ENCODE measurements at places on chromosomes 6 and 20.

DNA sequence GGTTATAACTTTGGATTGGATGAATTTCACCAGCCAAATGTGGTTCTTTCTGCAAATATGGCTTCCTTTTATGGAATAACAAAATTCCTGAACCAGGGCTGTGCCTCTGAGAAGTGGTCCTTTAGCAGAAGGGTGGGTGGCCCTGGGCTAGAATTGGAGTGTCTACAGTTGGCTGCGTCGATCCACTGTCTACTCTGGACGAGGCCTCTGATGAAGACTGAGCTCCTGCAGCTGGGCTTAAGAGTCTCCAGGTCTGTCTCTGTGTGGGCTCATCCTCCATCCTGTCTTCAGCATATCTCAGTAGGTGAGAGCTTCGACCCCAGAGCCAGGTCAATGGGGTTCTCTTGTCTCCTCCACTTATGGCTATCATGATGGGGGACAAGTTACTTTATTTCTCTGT lies 166.3 kb upstream of the PMEPA1 start:
- no peak for DNase-seq

DNA sequence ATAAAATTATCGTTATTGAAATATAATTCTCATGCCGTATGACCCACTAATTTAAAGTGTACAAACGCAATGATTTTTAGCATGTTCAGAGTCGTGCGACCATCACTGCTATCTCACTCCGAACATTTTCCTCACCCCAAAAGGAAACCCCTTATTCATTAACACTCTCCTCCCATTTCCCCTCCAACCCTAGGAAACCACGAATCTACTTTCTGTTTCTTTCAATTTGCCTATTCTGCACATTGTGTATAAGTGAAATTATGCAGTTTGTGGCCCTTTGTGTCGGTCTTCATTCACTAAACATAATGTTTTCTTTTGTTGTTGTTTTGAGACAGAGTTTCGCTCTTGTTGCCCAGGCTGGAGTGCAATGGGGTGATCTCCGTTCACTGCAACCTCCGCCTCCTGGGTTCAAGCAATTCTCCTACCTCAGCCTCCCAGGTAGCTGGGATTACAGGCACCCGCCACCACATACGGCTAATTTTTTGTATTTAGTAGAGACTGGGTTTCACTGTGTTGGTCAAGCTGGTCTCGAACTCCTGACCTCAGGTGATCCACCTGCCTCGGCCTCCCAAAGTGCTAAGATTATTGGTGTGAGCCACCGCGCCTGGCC lies 99.7 kb upstream of the ZNF217 start:
- DNase-seq, result no peak

DNA sequence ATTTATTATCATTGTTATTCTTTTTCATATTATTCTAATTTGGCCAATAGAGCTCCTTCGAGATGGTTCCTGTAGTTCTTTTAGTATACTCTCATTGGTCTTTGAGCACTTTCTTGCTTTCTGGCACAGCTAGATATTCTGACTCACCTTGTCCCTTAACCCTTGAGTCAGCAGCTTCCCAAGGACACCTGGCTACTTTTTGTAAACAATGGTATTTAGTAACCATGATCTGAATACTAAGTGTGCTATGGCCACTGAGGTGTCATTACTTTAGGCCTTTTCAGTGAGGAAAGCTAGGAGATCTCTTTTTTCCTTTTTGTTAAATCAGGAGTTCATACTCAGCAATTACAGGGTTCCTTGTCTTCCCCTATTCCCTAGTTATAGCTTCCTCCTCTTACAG lies 126.5 kb upstream of the CITED2 start:
- DNase-seq, result no peak

- no peak for DNase-seq
Measured at GRCh38 chr20:12049125-12049524, 131.4 kb downstream of the BTBD3 start.

DNA sequence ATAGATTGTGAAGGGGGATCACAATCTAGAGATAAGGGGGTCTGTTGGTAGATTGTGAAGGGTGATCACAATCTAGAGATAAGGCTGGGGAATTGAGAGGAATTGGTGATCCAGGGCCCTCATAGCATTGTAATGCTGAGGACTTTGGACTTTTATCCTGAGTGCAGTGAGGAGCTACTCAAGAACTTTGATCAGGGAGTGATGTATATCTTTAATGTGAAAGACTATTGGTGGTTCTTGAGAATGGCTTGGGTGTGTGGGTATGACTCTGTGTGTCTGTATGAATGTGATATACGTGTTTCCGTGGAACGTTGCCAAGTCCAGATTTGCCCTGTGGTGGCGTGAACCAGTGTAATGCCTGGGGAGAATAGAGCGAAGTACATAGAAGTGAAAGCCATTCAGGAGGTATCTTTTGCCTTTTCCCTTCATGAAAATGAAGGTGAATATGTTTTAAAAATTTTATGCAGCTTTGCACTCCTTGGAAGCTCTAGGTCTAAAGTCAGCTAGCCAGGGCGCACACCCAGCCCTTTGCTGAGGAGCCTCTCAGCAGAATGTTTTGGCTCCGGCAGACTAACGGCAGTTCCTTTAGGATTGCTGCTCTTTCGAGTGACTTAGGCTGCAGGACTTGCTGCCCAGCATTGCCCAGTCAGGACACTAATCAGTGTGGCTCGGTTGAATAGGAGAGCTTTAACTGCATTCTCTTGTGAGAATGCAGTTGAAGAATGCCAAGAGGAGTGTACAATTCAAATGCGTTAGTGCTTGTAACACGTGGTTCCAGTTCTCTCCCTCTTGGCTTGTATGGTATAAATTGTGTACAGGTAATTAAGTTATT lies 3.5 kb downstream of the ZFAND3 start:
- peak; percentile 48 for DNase-seq

DNA sequence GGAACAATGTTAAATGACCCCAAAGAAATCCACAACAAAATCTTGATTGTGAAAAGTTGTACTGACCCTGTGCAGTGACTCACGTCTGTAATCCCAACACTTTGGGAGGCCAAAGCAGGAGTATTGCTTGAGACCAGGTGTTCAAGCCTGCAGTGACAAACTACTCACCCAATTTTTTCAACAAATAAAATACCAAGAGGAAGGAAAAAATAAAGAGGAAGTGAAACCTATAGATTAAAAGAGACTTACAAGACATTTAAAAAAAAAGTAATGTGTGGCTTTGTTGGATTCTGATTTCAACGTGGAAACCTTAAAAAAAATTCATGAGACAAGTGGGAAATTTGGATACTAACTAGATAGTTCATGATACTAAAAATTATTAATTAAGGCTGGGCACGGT lies 31.9 kb downstream of the GINS1 start:
- DNase-seq, result no peak

GRCh38 chr6:118813775-118814174 lies 80.2 kb upstream of the ASF1A start:
- DNase-seq, result no peak

DNA sequence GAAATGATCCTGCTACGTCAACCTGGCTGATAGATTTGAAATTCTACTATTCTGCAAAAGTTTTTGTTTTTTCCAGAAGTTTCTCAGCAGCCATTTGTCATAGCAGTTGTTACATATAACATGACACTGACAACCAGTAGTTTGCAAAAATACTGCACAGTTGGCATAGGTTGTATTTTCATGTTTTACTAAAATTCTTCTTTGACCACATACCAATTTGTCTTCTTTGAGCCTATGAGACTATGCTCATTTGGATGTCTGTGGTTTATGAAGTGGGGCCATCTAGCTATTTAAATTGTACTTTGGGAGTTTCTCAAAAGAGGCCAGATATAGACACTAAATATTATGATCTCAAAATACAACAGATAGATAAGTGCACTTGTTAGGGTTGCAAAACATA lies 104.9 kb upstream of the PREP start:
- no peak for DNase-seq

- DNase-seq, result no peak
Measured at GRCh38 chr6:150550244-150550643, 49.4 kb upstream of the PLEKHG1 start.

DNA sequence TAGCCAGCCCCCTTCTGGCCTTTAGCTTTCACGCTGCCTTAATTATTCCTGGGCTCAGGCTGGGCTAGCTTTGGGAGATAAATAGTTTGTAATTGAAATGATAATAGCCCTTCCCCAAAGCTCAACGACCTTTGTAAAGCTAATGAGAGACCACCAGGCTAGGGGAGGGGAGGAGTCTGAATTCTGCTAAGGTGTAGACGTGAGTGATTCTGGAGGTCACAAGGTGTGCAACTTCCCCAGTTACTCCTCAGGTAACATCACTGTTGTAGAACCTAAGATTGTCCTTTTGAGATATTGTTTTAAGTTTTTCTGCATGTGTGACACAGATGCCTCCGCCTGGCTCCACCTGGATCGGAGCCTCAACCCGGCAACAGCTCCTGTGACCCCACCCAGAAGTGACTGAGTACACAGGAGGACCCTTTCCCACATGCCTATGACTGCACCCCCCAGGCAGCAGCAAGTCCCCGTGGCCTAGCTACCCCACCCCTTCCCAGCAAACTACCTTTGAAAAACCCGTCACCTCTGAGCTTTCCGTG lies 5.8 kb upstream of the GPR31 start:
- no peak for DNase-seq

- DNase-seq, result no peak
Measured at GRCh38 chr20:52168116-52168515, 23.5 kb downstream of the ZFP64 start.

- DNase-seq, result no peak
Measured at GRCh38 chr6:158868122-158868480, 48.9 kb upstream of the EZR start.

DNA sequence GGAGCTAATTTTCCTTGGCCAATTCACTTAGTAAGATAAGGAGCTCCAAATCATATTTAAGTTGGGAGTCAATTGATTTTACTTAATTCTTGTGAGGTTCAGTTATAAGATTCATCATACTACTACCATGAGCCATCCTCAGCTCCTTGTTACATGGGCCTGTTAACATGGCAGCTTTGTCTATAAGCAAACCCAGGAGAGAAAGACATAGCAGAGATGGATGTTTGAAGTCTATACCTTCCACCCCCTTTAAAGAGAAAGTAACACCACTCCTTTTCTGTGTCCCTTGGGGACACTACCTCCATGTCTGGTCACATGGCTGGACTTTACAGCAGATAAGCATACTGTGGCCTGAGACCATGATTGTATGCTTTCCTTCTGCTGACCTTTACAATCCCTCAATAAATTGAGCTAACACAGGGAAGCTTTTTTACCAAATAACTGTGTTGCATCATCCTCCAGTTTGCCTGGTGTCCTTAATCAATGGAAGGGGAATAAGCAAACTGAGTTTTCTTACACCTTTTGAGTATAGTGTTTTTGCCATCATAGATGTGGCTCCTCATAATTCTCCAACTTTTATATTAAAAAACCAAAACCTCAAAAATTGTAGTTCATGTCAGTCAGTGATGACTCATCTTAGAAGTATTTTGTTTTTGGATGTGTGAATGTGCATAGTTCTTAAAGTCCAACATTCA lies 9.8 kb upstream of the ZNFX1 start:
- no peak for DNase-seq

DNA sequence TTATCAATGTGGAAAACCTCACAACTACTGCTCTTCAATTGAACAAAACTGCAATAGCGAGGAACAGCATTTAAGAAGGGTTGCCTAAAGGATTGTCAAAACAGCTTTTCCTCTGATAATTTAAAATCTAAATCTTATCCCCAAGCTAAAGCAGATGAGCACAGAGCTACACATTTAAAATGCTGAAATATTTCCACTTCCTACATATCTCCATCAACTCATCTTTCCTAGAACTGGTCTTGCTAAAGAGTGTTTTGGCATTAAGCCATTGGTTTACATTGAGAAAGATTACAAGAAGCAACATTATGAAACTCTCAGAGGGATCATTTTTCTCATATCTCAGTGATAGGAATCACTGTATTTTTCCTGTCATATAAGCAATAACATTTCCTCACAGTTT lies 3.6 kb downstream of the OR10C1 start:
- no peak for DNase-seq

DNA sequence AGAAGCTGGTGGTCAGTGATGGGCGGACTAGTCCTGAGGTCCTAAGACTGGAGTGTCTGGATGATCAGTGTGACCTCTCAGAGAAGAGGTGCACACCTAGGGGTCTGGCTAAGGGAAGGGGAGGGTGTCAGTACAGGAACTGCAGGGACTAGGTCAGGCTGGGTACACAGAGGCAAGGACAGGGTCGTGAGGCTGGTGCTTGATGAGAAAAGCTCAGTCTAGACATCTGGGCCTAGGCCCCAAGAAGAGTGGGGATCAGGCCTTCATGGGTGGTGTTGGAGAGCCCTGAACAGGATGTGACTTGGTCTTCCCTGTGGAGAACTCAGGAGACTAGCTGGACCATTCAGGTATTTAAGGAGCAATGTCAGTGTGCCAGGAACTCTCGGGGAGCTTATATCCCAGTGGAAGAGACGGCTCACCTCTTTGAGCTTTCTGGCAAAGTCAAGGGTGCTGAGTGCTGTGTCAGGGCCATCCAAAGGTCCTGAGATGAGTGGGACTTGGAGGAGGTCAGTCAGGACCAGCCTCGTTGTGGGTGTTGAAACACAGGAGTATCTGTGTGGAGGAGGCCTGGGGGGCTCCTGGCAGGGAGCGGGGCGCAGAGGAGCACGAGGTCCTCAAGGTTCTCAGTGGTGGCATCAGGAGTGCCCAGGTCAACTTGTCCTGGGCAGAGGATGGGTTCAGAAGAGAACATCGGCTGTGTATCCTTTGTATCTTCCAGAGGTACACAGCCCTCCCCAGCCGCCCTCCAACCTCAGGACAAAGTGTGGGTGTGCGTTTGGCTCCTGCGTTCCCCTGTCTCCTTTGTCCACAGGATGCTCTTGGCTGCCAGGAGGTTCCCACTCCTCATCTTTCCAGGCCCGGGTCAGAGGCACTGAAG lies 13.3 kb upstream of the MYT1 start:
- DNase-seq, result no peak

DNA sequence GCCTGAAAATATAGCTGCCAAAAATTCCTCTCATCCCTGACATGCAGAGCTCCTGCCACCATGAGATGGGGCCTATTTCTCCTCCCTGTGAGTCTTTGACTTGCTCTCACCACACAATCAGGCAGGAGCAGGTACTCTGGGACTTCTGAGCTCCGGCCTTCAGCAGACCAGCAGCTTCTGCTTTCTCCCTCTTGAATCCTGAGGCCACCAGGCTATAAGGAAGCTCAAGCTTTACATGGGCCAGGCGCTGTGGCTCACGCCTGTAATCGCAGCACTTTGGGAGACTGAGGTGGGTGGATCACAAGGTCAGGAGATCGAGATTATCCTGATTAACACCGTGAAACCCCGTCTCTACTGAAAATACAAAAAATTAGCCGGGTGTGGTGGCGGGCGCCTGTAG lies 238.7 kb upstream of the RREB1 start:
- no peak for DNase-seq

All from stimulated activated CD8-positive, alpha-beta memory T cell treated with anti-CD3 and anti-CD28 coated beads, Interleukin-7, amount 100 ng/mL, for 48 hours (primary cell).